NCI-H1048 (cell line): ENCODE measurements at places on chromosomes 1 and 21.

DNA sequence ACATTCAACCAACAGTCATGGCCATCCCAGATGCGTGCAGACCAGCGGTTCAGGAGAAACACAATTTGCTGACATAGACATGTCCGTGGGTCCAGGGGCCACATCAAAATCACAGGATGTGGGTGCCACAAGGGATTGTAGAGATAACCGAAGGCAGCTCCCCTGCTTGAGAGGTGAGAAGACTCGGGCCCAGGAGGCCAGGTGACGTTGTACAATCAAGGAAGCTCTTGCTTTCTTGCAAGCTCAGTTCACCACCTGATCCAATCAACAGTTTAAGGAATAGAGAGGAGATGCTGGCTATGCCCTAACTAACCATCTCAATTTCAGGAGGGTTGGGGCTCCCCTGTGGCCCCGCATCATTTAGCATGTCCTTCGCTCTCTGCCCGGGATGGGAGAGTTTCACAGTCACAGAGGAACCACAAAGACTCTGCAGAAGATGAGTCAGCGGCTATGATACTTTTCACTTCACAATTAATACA is 19.5 kb downstream of the UBASH3A start:
- no peak for DNase-seq

DNA sequence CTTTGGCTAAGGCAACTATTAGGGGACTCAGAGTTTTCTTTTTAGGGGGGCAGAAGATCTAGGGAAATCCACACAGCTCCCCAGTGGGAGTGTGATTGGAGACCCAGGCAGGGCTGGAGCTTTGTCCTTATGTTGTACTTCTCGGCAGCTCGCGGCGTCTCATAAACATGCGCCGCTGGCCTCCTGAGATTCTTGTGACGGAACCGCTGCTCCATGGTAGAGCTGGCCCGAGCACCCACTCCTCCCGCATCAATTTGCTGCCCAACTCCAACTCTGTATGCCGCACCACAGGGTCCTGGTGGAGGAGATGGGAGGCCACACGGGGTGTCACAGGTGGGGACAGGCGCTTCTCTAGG is 143.9 kb downstream of the GALNT2 start:
- DNase-seq = no peak

- DNase-seq = no peak
Measured at GRCh38 chr1:231059566-231060193, 19.6 kb upstream of the FAM89A start.

DNA sequence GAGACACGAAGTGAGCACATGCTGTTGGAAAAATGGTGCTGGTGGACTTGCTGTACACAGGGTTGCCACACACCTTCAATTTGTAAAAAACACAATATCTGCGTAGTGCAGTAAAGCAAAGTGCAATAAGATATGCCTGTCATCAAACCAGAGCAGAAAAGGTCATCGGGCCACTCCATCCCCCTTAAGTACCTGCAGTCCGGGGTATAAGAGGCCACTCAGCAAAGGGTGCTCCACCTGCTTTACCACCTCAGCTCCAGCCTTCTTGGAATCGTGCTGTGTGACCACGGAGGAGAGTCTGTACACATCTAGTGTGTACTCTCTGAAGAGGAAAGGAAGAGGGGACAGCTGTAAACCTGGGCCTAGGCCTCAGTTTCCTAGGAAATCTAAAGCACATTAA is 10.9 kb downstream of the YARS1 start:
- DNase-seq = no peak

DNA sequence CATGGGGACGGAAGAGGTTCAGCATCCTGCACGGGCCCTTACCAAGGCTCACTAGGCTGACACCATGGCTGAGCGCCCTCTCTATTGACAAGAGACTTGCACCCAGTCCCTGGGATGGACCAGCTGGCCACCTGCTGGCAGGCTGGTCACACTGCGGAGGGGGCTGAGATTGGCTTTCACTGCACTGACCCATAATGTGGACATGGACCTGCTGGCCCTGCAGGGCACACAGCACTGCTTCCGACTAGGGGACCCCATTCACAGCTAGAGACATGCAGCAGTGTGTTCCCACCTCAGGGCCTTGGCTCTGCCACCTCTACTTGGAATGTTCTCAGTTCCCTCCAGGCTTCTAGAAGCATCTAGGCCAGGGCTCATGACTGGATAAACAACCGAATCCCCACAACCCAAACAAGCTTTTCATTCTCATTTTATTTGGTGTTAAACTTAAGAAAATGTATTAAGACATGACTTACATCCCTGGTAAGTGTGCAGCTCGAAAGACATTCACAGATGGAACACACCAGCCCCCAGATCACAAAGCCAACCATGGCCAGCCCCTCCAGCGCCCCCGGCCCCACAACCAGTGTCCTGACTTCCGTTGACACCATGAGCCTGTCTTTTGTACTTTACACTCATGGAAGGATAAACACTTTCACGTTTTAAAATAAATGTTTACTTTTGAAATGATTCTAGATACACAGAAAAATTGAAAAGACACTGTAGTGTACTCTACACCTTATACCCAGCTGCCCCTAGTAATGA is 9.3 kb upstream of the SRARP start:
- DNase-seq = no peak

GRCh38 chr1:91645031-91645430 is 144.4 kb downstream of the CDC7 start:
- no peak for DNase-seq

DNA sequence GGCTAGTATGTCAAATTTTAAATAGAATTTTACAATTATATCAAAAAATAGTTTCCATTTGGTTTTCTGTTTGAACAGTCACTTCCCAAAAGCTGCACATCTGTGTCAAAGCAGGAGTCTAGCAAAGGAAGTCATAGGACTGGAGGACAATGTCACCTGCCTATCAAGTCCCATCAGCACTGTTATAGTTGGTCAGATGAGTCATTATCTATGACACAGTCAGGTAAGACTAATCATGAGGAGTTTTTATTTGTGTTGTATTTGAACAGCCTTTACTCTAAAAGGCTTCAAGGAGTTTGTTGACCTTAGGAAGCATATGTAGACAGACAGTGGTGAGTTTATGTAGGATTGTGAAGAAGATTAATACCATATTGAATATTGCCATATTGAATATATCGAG is 74.2 kb upstream of the QSOX1 start:
- no peak for DNase-seq

- DNase-seq = no peak
Measured at GRCh38 chr1:115655916-115656315, 14.1 kb downstream of the VANGL1 start.

DNA sequence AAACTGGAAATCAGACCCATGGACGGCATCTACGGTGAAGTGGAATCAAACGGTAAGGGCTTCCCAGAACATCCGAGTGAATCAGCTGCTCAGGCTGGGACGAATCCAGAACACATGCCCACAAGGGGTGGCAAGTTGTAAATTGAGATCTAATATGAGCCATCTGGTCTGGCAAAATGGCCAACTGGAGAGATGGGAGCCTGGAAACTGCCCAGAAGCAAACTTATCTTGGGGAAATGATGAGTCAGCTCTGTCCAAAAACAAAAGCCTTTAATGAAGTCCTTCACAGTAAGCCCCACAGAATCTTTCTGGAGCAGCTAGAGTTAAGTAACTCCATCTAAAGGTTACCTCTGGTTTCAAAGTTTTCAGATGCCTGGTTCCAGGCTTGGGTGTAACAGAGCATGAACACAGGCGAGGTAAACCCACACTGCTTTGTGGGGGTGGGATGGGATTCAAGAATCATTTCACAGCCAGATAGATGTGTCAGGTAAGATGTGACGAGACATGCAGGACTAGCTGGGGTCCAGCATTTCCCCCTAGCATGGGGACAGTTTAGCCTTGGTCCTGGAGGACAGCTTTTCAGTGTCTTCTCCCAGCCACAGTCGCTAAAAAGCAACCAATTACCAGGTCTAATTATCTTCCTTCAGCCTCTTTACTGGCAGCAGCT is 10.5 kb upstream of the SRP9 start:
- DNase-seq = no peak

DNA sequence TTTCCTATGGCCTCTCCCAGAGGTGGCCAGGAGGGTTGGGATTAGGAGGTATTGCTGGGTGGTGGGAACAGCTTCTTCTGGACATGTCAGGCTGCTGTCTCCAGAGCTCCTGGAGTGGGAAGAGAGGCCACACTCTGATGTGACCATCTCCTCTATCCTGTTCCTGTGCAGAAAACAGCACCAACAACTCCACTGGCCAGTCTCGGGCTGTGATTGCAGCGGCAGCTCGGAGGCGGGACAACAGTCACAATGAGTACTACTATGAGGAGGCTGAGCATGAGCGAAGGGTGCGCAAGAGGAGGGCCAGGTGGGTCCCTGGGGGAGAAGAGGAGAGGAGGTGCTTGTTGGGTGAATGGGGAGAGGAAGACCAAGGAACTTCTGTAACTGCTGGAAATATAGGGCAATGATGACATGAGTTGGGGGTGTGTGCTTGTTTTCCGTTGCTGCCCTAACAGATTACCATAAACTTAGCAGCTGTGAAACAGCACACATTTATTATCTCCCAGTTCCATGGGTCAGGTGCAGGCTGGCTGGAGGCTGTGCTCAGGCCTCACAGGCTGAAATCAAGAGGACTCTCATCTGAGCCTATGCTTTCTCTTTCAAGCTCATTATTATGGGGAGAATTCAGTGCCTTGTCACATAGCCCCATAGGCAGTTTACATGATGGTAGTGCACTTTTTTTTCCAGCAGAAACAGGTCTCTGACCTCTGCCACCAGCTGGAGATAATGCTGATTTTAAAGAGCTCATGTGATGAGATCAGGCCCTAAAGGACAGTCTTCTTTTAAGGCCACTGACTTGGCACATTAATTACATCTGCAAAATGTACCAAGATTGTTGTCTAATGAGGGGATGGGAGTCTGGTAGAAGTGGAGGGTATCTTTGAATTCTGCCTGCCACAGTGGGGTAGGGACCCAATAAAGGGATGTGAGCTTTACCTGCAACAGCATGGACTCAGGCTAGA is 20.8 kb downstream of the VANGL2 start:
- DNase-seq = no peak

GRCh38 chr1:944341-945325 is 14.4 kb downstream of the NOC2L start:
- DNase-seq = no peak

DNA sequence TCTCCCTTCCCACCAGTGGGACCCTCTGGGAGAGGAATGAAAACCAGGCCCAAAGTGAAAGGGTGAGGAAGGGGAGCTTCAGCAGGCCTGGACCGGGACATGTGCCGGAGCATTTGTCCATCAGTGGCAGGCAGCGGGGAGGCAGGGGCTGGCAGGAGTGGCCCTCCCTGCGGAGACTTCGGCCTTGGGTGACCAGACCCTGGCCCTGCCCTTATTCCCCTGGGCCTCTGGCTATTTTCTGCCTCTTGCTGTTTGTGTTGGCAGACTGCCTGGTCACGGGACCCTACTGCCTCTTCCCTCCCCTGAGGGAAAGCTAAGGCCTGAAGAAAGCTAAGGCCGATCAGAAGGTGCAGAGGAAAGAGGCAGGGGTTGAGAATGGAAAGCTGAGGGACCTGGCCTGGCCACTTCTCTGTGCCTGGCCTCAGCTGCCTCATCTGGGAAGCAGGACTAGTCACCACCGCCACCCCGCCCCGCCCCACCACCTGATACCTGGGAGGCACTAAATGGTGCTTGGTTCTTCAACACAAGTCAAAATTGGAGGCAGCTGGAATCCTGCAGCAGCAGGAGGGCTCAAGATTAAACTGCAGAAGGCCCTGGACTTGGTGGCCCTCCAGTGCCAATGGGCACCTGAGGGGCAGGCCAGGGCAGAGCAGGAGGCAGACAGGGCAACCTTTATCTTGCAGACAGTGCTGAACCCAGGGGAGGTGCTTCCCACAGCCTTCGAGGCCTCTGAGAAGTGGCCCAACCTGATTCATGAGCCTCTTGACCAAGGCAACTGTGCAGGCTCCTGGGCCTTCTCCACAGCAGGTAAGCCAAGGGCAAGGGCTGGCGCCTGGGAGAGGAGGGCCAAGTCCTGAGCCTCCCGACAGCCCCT is 7.9 kb downstream of the TINAGL1 start:
- DNase-seq = no peak

DNA sequence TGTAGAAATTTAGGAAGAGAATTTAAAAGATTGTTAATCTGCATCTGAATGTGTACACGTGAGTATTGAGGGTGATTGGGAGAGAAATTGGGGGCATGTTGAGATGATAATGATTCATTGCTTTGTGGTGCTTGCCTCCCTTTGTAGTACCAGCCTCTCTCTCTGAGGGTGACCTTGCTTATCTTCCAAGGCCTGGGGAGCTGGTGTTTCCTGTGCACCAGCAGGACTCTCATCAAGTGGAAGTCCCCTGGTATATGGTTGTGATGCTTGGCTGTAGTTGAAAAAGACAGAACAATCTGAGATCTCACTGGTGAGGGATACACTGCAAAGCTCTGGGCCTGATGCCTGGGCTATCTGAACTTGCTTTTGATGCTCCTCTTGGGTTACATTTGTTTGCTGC is 4.0 kb downstream of the TCHHL1 start:
- no peak for DNase-seq

GRCh38 chr1:107294686-107295085 is 153.8 kb downstream of the NTNG1 start:
- no peak for DNase-seq

DNA sequence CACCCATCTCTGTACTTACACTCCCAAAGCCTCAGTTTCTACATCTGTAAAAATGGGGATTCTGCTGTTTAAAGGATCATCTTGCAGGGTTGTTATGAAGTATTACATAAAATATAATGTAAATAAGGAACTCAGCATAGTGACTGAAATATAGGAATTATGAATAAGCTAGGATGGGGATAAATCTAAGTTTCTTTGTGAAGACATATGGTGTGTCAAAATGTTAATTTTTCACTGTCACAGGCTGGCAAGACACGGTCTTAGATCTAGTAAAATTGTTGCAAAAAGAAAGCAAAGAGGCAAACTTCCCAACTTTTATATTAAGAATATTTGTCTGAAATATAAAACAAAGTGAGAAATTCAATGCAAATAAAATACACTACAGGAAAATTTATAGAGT is 42.0 kb downstream of the ST6GALNAC5 start:
- no peak for DNase-seq

GRCh38 chr1:228073857-228074545 is 8.5 kb upstream of the ARF1 start:
- DNase-seq = no peak

DNA sequence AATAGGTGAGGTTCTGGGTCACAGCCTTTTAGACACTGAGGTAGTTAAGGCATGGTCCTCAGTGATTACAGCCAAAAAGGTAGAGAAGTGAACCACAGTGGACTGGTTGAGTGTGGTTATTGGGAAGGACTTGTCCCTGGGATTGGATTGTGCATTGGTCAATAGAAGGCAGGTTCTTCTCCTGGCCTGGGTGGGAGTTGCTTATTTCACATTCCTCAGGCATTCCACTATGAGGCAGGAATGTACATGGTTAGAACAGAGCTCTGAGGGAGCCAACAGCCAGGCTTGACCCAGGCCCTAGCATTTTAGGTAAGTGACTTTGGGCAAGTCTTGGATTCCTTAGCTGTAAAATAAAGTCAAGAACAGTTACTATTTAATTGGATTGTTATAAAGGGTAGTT is 97.9 kb upstream of the MARK1 start:
- no peak for DNase-seq

DNA sequence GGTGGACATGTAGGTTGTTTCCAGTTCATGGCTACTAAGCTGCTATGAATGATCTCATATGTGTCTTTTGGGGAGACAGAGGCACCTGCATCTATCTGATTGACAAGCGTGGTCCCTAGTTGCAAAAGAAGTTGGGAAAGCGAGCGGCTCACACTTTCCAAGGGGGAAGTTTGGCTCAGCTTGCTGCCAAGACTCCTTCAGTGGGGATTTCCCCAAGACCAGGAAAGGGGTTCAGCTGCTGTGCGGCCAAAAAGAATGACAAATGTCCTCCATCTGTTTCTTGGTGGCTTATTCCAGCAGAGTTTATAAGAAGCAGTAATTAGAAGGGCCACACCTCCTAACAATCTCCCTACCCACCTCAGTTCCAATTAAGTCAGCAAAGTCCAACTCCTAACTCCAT is 128.5 kb upstream of the GALNT2 start:
- DNase-seq = no peak
